ENCODE measurements at places on chromosomes 4 and X.

DNA sequence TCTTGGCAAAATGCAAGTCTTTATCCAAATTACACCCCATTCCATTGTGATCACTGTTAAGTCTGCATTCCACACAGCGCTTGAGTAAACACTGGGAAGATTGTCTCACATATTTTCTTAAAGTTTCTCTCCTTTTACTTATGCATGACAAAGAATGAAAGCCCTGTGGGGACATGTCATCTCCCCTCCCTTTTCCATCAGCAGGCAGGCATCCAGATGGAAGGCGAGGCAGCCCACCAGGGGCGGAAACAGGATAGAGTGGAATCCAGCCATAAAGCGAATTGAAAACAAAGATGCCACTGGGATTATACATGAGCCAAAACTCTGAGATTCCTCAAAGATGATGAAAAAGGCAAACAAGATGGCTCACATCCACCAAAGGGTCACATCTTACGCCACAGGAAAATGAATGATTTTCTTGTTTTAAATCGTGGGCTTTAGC lies 78.2 kb downstream of the AFAP1 start:
- no peaks in the 10 kb centered on the region for H3K4me1 ChIP-seq
- no peak overlapping the region for H3K4me3 ChIP-seq
- DNase-seq, result no peak
- no peaks in the 10 kb centered on the region for H3K27me3 ChIP-seq

- H3K27me3 ChIP-seq, result no peaks in the 10 kb centered on the region
- H3K4me1 ChIP-seq, result no peaks in the 10 kb centered on the region
Observed at GRCh38 chr4:147773261-147774184, 41.6 kb downstream of the ARHGAP10 start.

- no peak overlapping the region for H3K27ac ChIP-seq
- H3K36me3 ChIP-seq, result no peaks in the 10 kb centered on the region
- H3K4me1 ChIP-seq, result no peaks in the 10 kb centered on the region
- H3K4me3 ChIP-seq, result no peak overlapping the region
- H3K27me3 ChIP-seq, result no peaks in the 10 kb centered on the region
Observed at GRCh38 chr4:100087743-100088142, 102.5 kb downstream of the DDIT4L start.

- H3K36me3 ChIP-seq, result no peaks in the 10 kb centered on the region
- H3K27me3 ChIP-seq, result no peaks in the 10 kb centered on the region
- no peak for DNase-seq
- no peaks in the 10 kb centered on the region for H3K4me1 ChIP-seq
Observed at GRCh38 chrX:14359727-14360126, 169.6 kb upstream of the GLRA2 start.

DNA sequence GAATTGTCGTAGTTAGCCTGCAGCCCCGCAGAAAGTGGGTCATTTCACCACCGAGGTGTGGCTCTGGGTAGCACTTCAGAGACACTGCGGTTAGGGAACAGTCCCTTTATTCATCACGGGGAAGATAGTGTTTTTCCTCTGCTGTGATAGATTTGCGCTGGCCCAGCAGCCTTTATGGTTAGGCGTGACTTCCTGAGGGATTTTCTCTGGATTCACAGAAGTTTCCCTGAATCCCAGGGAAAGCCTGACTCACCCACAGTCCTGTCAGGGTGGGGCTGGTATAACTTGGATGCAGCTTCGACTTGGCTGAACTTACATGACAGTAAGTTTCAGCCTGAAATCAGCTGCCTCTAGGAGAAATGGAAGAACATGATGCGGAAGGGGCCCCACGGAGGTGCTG lies 196.3 kb upstream of the HHIP start:
- H3K4me1 ChIP-seq, result no peaks in the 10 kb centered on the region
- H3K36me3 ChIP-seq, result no peaks in the 10 kb centered on the region
- H3K27ac ChIP-seq, result no peak overlapping the region
- H3K27me3 ChIP-seq, result no peaks in the 10 kb centered on the region

DNA sequence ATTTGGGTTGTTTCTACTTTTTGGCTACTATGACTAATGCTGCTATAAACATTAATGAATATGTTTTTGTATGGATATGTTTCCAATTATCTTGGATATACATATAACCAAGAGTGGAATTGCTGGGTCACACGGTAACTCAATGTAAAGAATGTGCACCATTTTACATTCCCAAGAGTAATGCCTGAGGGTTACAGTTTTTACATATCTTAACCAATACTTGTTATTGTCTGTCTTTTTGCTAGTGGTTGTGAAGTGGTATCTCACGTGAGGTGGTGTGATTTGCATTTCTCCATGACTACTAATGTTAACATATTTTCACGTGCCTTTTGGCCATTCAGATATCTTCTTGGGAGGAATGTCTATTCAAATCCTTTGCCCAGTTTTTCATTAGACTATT lies 200.3 kb upstream of the MAB21L2 start:
- H3K27me3 ChIP-seq, result no peaks in the 10 kb centered on the region
- H3K4me3 ChIP-seq, result no peak overlapping the region
- DNase-seq, result no peak
- H3K4me1 ChIP-seq, result no peaks in the 10 kb centered on the region
- H3K36me3 ChIP-seq, result no peaks in the 10 kb centered on the region
- H3K27ac ChIP-seq, result no peak overlapping the region

DNA sequence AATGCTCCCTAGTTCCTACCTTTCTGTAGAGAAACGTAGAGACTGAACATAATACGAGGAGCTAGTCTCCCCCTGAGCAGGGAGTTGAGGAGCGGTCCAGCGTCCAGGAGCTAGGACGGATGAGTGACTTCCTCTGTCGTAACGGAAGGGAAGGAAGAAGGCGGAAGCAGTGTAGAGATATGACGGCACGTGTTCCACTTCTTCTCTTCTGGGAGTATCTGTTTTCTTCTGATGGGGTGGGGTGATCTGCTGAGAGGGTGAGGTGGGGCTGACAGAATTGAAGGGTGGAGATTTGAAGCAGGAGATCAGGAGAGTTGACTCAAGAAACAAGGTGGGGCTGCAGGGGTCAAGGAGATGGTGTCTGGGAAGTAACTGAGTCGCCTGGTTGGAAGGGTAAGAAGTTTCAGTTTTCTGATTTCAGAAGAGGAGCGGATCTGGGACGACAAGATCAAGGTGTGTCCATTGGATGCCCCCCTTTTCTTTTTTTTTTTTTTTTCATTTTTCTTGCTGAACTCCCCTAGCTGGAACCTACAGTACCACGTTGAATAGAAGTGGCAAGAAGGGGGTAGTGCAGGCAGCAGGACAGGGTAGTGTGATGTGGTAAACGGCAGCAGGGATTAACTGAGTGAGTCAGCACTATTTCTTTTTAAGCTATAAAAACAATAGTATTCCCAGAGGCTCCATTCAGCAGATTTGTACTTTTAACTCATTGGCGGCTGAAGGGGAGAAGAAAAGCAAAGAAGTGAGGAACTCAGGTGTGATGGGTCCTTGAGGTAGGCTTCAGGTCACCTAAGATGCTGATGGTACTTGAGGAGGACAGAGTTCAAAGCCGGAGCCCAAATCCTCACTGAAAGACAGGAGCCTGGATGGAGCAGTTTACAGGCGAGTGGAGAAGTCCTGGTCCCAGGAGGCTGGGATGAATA lies 50.8 kb upstream of the SETD7 start:
- no peak overlapping the region for H3K4me3 ChIP-seq
- DNase-seq, result peak; percentile 13
- H3K27ac ChIP-seq, result no peak overlapping the region
- no peaks in the 10 kb centered on the region for H3K36me3 ChIP-seq
- H3K4me1 ChIP-seq, result no peaks in the 10 kb centered on the region
- no peaks in the 10 kb centered on the region for H3K27me3 ChIP-seq

Data from DND-41 (cell line).